NCI-H187 treated with DMSO at 0.1 percent for 48 hours (cell line): ENCODE measurements at places on chromosomes 11 and 22.

GRCh38 chr11:35893796-35894475, 49.9 kb upstream of the LDLRAD3 start:
- no peak for DNase-seq

DNA sequence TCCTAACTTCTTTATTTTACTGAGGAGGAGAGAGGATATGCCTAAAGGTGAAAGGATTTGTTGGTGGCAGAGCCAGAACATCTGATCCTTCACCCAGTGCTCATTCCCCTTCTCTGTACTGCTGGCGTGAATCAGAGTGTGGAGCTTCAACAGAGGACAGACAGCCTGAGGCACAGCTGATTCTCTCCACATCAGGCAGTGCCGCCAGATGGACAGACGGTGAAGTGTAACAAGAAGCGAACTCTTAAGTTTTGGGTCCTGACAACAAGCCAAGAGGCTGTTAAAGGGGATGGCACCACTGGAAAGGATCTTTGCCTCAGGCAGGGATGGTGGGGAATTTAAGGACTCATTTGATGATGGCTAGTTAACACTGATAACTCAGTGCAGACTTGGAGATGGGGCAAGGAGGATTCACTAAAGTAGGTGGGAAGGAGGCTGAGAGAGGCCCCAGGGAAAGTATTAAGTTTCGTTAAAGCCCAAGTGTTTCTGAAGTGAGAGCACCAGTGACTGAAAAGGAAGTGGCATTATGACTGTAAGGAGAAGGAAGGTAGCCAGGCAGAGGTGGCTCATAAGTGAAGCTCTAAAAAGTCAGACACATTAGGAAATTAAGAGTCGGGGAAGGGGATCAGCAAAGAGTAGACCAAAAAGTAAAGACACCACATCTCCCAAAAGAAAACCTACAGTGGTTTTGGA, 81.3 kb downstream of the CLPB start:
- no peak for DNase-seq

DNA sequence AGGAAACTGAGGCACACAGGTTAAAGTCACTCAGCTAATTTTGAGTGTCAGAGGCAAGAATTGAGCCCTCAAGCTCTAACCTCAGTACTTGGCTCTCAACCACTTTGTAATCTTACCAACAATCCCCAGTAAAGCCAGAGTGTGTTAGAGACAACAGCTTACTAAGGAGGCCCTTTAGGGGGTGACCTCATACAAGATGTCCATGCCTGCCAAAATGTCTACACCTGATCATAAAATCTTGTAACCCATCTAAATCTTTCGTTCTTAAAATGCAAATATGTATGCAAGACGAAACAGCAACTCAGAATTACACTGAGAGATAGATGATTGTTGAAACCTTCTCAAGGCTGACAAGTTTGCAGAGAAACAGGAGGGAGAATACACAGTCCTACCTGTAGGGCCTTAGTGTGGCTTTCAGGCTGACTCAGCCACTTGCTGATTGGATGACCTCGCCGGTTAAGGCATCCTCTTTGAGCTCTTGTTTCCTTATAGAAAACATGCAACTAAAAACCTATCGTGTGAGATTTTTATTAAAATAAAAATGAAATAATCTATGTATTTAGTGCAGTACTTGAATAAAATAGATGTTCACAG, 143.2 kb downstream of the OPCML start:
- no peak for DNase-seq

- no peak for DNase-seq
Observed at GRCh38 chr22:35089139-35089538, 23.2 kb downstream of the ISX start.

GRCh38 chr11:1619449-1619848, 2.5 kb downstream of the KRTAP5-4 start:
- DNase-seq: no peak

DNA sequence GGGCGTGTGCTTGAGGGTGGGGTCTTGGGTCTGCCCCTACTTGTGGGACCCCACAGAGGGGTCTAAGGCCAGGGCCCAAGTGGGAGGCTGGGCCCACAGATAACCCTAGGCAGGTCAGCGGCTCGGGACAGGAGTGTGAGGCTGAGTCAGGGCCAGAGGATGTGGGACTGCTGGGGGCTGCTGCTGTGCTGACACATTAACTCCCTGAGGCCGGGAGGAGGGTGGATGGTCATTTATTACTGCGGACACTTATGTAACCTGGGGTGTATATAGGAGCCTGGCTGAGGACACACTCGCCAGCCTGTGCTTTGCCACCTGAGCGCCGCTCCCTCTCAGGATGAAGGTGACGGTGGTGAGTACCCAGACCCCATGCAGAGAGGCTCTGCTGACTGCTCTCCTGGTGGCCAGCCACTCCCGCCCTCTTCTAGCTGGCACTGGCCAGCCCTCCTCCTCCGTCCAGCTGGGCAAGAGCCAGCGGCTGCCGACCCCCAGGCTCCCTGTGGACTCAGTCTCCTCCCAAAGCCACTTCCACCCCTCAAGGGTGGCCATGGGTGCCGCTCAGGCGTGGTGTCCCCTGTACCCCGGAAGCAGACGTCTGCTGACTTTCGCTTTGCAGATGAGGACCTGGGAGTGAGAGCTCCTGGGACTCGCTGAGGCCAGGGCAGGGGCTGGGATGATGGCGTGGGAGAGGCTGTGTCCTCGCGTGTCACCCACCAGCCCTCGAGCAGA, at the start of gene MIOX:
Gene MIOX (plus strand): TSS at position 299 of the 729 bp plus-strand sequence. CDS start 39 bp downstream, at position 338.
- no peak for DNase-seq

GRCh38 chr11:75996523-75997442, 181.8 kb downstream of the UVRAG start:
- no peak for DNase-seq

GRCh38 chr22:43992331-43992821, 31.7 kb upstream of the PARVB start:
- DNase-seq: no peak

DNA sequence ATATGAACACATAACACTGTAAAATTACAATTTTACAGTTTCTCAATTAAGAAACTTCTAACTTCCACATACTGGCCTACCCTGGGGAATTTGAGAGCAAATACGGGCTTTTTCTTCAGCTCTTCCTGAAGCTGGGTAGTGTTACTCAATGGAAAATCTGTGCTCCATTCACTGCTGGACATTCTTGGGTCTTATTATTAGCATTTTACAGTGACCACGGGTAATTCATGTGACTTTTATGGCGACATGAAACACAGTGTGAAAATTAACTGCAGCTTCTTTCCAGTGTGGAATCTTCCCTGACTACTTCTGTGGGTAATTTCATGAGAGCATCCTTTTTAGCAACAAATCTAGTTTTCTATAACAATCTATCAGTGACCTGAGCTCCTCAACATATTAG, 423.7 kb upstream of the ANO5 start:
- no peak for DNase-seq

- DNase-seq: no peak
Observed at GRCh38 chr11:109075976-109076375, 346.0 kb upstream of the C11orf87 start.

- DNase-seq: no peak
Observed at GRCh38 chr22:50101870-50102565, 12.2 kb downstream of the MOV10L1 start.

DNA sequence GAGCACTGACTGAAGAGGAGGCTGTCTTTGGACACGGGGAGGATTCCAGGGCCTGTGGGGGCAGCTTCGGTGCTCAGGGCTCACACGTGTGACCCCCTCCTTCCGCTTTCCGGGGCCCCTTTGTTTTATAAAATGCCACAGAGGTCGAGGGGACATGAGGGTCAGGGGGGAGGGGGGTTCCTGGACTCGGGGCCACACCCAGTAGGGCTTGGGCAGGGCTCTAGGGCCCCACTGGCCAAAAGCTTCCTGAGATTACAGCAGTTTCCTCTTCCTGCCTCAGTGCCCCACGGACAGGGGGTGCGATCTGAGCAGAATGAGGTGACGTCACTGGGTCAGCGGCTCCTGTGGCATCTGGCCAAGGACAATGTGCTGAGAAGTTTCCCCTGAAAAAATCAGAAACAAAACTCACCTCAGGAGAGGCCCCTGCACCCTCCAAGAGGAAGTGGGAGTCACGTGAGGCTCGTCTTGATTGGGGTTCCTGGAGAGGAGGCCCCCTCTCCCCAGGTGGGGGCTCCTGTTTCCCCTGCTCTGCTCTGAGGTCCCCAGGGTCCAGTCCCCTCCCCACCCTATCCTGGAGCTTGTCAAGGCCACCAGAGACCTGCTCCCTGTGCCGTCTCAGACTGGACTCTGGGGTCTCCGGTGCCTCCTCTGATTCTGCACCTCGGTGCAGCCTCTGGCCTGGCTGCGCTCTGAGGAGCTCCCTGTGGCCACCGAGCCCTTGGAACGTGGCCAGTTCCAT, 6.4 kb upstream of the IFITM3 start:
- no peak for DNase-seq

GRCh38 chr11:58301576-58301975, 33.5 kb upstream of the OR10W1 start:
- DNase-seq: no peak

GRCh38 chr11:122853971-122854446, 15.7 kb downstream of the CRTAM start:
- DNase-seq: peak; percentile 71

DNA sequence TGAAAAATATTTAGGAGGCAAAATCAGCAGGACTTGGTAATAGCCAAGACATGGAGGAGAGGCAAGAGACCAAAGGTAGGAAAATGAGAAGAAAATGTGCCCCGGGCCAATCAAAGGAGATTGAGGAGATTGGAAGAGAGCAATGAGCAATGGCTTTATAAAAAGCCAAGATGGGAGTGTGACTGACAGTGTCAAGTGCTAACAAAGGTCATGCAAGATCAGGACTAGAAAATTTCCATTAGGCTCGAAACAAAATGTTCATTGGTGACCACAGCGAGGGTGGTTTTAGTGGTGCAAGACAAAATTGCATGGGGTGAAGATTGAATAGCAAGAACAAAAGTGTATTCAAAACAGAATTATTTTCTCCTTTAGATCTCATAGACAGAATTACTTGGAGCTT, 45.2 kb upstream of the TBCEL start:
- DNase-seq: no peak

- DNase-seq: no peak
Observed at GRCh38 chr11:104934594-104934993, 33.8 kb downstream of the CASP4 start.

GRCh38 chr22:24400034-24400725, 27.2 kb upstream of the ADORA2A start:
- DNase-seq: no peak

GRCh38 chr11:14746857-14747395, 103.3 kb downstream of the PDE3B start:
- DNase-seq: no peak

DNA sequence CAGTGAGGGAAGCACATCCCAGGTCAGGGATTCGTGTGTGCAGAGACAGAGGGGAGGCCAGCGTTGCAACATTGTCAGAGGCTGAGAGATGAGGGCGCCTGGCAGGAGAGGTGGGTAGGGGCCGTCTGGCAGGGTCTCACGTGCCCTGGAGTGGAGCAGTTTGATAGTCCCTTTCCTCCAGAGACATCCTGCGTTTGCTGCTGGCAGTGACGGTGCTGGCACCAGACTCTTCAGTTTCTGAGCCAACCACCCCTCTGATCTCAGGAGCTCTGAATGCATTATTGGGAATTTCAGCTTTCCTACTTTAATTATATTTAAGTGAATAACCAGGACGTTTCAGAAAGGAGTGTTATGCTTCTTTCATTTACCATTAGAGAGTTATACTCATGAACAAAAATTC, 136.5 kb downstream of the WNT7B start:
- DNase-seq: no peak
